Omental fat pad (tissue), 4 donors: ENCODE measurements at places on chromosomes 3 and 15. TPM values are rescaled to one million over a fixed set of nuclear protein-coding genes. Genes with fewer than 3 reads are reported as not detected.

GRCh38 chr3:50483374-50483773 lies 20.1 kb downstream of the CACNA2D2 start:
- no peak for DNase-seq

DNA sequence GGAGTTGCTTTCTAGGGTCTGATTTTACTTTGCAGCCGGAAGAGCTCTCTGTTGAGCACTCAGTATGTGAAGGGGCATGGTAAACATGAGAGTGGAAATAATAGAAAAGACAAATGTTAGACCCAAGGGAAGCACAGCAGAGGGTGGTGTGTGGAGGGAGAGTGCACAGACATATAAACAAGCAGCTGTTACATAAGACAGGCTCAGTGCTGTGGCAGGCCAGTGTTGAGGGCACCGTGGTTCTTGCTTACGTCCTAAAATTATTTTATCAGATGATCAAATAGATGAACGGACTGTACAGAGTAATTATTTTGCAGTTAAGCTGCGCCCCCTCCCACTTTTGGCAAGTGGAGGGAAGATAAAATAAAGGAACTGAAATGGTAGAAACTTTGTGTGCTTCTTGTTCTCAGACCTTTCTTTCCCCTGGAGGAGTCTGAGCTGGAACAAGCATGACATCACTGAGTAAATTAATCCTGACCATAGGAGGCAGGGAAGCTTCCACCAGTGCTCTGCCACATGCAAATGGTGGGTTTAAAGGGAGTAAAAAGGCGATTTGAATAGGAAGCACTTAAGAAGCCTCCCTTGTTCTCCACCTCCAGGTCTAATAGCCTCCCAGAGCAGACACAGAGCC lies 205.6 kb downstream of the IL20RB start:
- DNase-seq: no peak

DNA sequence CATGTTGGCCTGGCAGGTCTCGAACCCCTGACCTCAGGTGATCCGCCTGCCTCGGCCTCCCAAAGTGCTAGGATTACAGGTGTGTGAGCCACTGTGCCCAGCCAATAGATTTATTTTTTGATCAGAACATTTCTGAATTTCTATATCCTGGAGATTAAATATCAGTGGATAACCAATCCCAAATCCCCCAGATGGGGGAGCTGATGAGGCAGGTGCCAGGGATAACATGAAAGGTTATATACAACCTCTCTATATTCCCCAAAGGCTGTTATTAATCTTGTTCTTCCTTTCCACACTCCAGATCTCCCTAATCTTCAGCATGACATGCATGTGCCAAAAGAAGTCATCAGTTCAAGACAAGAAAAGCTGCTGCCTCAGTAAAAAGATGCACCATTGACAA lies 112.3 kb downstream of the WDR76 start:
- DNase-seq: no peak

DNA sequence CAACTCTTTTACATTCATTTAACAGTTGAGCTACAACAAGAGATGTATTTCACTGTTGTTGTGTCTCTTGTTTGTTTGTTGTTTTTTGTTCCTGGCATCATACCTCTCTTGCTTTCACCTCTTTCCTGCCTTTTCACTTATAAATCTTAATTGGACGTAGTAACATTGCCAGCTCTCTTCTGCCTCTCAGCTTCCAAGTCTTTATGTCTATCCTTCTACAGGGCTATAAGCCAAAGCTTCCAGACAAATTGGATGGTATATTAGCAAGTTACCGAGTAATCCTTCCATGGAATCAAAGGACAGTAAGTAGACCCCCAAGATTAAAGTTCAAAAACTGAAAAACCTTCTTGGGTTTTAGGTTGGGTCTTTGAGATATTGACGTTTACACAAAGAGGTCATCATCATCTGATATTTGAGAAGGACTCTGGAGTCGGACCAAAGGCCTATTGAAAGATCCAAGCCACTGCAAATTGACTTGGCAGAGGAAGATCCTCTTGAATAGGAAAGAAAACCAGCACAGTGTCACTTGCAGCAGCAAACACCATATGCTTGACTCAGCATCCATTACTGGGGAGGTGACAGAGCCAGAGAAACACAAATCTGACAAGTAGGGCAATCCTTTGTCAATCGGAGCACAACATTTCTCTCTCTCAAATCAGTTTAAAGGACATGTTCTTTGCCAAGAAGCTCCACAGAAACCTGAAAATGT lies 648.5 kb upstream of the NR2F2 start:
- no peak for DNase-seq

GRCh38 chr15:93150910-93151881 lies 62.2 kb upstream of the RGMA start:
- no peak for DNase-seq

DNA sequence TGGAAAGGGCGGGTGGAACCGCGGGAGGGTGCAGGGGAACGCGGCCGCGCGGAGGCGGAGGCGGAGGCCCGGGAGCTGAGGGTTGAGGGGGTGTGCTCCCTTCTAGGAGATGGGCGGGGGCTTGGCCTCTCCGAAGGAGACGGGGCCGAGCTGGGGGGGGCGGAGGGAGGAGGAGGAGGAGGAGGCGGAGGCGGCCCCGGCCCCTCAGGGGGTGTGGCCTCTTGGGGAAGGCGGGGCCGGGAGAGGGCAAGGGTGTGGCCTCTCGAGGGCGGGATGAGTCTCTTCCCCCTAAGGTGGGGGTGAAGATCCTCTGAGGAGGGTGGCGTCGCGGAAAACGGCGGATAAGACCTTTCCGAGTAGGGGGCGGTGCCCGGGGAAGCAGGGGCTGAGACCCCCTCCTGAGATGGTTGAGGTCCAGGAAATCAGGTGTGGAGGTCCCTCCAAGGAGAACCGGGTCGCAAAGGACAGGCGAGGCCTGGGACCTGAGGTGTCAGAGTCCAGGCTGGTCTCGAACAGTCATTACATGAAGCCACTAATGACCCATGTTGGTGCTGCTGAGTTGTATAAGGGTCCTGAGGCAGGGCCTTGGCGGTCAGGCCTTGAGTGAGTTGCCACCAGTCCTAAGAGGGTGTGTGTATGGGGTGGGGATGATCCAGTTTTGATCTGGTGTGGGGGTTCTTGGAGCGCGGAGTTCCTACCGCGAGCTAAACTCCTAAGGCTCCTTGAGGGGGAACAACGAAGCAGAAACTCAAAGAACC lies 759 bp downstream of the WDR6 start:
- DNase-seq: no peak

- DNase-seq: peak; percentile 80
Observed at GRCh38 chr3:188947401-188948280, 224.1 kb upstream of the TPRG1 start.

Gene DGKG
- total RNA-seq: 0.84 TPM

DNA sequence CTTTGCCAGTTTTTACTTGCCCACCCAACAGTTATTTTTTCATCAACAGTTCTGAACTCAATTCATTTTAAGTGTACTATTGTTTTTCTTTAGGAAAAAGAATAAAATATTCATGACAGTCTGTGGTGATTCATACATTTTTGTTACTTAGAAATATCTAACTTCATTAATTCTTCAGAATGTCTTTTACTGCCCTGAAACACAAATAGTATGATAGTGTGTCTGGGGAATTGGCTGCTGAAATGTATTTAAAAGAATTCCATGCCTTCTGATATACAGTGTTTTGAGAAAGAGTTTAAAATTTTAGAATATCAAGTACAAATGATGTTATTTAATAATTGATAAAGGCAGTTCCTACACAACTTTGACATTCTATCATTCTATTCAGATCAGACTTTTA lies 854.1 kb downstream of the NAALADL2 start:
- DNase-seq: no peak

DNA sequence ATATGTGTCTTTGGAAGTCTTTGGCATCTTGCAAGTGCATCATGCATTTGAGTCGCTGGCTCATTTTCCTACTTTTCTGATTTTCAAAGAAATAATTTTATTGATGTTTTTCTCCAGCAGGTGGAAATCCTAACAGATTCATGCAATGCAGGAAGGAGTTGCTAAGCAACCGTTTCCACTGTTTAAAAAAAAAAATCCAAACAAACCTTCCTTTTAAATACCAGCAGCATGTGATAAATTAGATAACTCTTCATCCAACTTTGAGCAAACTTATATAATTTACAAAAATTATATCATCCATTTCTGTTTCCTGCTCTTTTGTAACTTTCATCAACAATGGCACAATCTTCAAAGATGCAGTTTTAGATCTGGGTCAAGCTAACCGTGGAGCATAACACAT lies 364.1 kb downstream of the MFSD1 start:
- no peak for DNase-seq

DNA sequence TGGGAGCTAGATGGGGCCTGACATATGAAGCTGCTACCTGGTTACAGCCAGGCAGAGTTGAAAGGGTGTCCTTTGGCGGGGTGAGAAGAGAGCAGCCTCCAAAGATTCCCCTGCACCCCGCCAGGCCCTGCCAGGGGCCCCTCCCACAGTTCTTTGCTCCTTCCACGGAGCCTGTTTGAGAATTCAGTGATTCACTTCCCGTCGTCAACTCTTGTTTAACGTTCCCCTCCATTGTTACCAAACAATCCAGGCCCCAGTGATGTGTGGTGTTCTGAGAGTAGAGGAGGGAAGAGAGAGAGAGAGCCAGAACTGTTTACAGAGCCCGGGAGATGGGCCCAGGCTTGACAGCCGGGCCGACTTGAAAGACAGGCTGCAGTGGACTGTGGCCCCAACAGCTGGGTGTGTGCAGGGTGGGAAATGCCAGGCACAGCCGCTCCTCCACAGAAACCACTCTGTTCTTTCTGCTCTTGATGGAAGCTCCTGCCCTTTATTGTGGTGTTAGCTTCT lies 81.5 kb downstream of the SMAD3 start:
- DNase-seq: no peak

Gene FILIP1L
- 43.2 TPM for total RNA-seq

Gene CCK
- total RNA-seq: not detected

GRCh38 chr3:135238236-135238830 lies 443.3 kb downstream of the EPHB1 start:
- DNase-seq: no peak

GRCh38 chr3:140242818-140243276 lies 307.9 kb downstream of the CLSTN2 start:
- DNase-seq: no peak

Gene SERINC4
- total RNA-seq: not detected

GRCh38 chr15:56468401-56468800 lies 3.5 kb upstream of the MNS1 start:
- no peak for DNase-seq

DNA sequence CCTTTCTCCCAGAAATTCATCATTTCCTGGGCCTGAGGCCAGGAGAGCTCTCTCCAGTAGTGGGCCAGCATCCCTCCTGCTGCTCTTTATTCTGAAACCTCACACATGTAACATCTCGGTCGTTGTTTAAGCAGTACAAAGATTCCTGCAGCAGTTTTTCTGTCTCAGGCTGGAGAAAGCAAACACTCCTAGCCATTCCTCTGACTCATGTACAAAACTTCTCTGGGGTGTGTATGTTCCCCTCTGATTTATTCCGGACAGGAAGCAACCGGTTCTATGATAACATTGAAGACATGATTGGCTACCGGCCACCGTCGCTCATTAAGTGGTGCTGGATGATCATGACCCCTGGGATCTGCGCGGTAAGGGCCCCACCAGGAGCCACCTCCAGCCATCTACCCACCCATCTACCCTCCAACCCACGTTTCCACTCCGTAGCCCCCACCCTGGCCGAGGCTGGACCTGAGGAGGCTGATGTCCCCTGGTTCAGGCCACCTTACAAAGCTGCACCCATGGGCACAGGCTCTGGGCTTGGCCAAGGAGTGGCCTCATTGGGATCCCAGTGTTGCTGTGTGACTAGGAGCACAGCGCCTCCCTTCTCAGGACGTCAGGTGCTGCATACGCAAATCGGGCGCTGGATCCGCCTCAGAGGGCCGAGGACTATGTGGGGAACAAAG lies 58.6 kb upstream of the SLC6A1 start:
- no peak for DNase-seq

GRCh38 chr3:57130571-57131209 lies 34.5 kb downstream of the IL17RD start:
- DNase-seq: no peak

Gene MINDY2
- total RNA-seq: 36.6 TPM

- no peak for DNase-seq
Observed at GRCh38 chr3:28836199-28836598, 444.7 kb upstream of the RBMS3 start.
